ENCODE measurements at places on chromosomes 12 and 14. TPM values are rescaled to one million over a fixed set of nuclear protein-coding genes. Genes with fewer than 3 reads are reported as not detected.

DNA sequence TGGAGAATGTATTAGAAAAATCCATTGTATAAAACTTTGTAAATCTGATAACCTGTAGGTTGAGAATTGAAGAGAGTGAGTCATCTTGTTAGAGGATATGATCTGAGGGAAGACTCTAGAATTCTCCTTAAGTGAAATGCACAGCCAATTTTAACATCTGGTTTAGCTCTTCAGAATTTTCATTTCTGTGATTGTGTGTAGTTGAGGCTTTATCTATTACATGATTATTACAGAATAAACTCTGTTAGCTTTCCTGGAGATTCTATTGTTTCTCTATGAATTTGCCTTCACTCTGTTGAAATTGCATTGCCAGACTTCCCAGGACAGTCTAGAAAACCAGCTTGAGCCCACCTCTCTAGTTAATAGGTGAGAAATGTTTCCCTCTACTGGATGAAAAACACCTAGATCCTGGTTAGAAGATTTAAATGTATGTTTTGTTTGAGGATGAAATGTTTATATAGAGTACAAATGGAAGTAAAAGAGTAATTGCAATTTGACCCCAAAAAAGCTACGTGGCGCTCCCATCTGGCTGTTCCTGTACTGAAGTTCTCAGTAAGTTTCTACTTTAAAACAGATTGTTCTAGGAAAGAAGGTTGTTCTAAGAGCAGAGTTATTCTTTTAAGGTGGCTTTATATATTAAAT lies 2.9 kb downstream of the NUDT4 start:
- peak; percentile 54 for DNase-seq

DNA sequence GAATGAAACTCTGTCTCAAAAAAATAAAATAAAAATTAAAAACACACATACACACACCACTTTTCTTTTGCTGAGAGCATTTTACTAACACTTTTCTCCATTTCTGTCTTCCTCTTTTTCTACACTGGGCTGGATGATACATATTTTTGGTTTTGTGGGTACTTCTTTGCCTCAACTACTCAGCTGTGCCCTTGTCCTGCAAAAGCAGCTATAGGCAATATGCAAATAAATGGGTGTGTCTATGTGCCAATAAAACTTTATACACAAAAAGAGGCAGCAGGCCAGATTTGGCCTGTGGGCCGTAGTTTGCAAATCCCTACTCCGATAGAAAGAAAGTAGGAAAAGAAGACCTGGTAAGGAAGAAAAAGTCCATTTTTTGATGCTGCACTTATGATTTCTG lies 6.5 kb downstream of the CLMN start:
- DNase-seq = no peak

GRCh38 chr14:93780813-93781400 lies 7.4 kb downstream of the PRIMA1 start:
- no peak for DNase-seq

Gene SERPINA9
- total RNA-seq = not detected

DNA sequence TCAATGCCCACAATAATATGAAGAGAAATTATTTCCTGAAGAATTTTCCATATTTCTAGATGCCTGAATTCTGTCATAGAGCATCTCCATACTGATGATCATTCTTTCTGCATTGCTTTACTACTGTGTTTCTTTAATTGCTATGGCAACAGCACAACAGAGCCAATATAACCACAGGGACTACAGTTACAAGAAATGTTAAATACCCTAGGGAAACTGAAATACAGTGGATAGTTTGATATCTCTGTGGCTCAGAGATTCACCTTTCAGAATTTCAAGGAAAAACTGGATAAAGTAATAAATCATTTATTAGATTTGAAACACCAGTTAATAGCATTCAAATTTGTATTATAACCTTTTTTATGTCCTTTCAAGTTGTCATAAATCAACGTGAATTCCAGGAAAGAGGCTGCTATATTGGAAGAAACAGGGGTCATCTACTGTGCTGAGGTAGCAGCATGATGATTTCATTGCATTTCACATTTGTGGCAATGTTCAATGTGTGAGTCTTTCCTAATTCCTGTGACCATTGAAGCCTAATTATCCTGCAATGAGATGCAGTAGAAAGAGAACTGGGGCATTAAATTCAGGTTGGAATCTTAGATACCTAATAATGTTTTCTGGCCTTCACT lies 267.1 kb downstream of the LRFN5 start:
- DNase-seq = no peak

Gene OS9
- total RNA-seq = 173 TPM

Gene TMEM106C
- 107 TPM for total RNA-seq

Gene CHGA
- total RNA-seq = not detected

Gene REP15
- 1.4 TPM for total RNA-seq

DNA sequence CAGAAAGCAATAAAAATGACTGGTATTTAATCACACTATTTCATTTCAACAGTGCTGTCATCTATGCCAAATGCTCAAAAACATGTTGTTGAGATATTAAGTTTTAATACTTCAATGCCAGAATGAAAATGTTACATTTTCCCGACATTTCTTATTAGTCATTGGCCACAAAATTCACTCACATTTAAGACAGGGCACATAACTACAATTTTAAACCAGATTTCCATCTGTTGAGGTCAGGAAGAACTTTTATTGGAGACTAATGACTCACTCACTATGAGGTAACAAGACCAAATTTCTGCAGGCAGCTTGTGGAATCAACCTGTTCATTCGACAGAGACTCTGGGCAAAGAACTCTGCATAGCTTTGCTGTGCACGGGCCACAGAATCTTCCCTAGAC lies 36.8 kb downstream of the PPTC7 start:
- DNase-seq = no peak

DNA sequence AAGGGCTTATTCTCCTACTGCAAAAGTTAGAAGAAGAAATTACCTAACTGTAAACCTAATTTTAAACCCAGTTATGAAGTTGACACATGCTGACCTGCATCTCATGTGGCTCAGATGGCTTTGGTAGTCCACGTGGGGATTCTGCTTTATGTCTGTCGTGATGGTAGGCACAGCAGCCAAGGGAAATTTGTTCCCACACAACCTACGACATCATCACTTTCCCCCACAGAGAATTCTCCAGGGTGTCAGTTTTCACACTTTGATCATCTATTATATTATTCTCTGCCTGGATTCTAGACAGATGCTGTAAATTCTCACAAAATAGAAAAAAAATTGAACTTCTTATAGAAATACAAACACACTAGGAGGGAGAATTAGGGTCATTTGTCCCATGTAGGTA lies 70.6 kb downstream of the PTHLH start:
- no peak for DNase-seq

Gene CD69
- total RNA-seq = 1.7 TPM

- no peak for DNase-seq
Observed at GRCh38 chr12:80598004-80598606, 109.3 kb upstream of the MYF6 start.

Gene SLCO1C1
- 0.31 TPM for total RNA-seq

DNA sequence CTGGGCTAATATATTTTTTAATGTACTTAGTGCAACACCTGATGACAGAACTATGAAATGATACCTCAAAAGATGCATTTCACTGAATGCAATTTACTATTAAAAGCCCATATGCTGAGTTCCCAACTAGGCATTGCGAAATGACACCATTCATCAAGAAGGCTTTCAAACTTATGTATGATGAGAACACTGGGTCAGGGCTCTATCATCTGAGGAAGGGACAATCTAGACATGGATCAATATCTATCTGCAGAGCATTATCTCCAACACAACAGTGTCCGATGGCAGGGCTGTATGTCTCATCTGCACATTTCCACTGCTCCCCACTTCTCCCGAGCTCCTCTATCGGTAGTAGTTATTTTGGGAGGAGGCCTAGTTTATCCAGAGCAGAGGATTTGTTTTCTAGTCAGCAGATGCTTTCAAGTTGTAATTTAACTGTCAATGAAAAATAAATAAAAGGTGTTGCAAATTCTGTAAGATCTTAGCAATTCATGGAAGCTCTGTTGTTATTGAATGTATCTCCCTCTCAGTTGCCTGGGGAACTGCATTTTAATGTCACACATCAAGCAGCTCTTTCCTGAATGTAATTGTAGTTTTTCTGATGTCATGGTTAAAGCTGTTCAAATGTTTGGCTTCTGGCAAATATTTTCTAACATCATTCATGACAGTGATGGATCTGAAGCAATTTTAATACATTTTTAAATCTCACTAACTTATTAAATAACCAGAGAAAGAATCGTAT lies 7.4 kb upstream of the GCH1 start:
- no peak for DNase-seq

GRCh38 chr12:59030415-59030814 lies 110.1 kb upstream of the LRIG3 start:
- no peak for DNase-seq

Gene NPFF
- not detected for total RNA-seq

DNA sequence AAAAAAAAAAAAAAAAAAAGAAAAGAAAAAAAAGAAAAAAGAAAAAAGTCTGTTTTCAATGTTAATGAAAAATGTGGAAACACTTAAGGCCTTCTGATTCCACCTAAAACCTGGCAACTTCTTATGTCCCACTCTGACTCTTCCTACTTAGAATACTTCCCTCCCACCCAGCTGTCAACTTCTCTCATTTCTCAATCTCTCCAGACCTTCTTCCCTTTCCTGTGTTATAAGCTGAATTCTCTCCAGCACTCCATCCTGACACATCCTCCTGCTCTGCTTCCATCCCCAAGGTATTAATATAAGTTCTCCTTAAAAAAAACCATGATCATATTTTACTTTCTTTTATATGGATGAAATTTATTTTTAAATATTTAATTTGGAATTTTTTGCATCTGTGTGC lies 20.3 kb upstream of the TMTC1 start:
- no peak for DNase-seq

Gene RNASE3
- not detected for total RNA-seq

Gene HOXC11
- total RNA-seq = not detected

Gene CPSF6
- total RNA-seq = 15.6 TPM

- DNase-seq = no peak
Observed at GRCh38 chr12:12999271-12999958, 650 bp downstream of the HEBP1 start.

- no peak for DNase-seq
Observed at GRCh38 chr12:58450868-58451482, 469.3 kb downstream of the LRIG3 start.

DNA sequence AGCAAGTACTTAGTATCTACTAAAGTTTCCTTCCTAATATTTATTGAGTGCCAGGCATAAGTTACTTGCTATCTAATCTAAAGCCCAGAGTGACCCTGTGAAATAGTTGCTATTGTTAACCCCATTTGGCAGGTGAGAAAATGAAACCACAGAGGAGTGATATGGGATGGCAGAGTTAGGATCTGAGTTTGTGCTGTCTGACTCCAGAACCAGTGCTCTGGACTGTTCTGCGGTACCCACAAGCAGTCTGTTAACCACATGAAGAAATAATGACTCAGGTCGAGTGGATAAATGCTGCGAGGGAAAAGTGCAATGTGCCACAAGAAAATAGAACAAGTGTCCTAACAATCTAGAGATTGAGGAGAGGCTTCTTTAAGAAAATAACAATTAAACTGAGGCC lies 60.7 kb upstream of the GZMB start:
- no peak for DNase-seq

- no peak for DNase-seq
Observed at GRCh38 chr14:104706733-104707607, 17.1 kb upstream of the ADSS1 start.

Gene RIN3
- 11.8 TPM for total RNA-seq

GRCh38 chr12:117646520-117646919 lies 285.1 kb upstream of the NOS1 start:
- no peak for DNase-seq

Gene APEX1
- total RNA-seq = 72.6 TPM
